ENCODE measurements at places on chromosomes 4 and X.
A peak's percentile ranks its signal among the peaks of the same experiment; 100 is the strongest.

- no peak for DNase-seq
Measured at GRCh38 chrX:7330971-7331746, 183.2 kb upstream of the PUDP start.

- peak; percentile 29 for DNase-seq
Measured at GRCh38 chr4:95869961-95870500, 30.1 kb downstream of the PDHA2 start.

DNA sequence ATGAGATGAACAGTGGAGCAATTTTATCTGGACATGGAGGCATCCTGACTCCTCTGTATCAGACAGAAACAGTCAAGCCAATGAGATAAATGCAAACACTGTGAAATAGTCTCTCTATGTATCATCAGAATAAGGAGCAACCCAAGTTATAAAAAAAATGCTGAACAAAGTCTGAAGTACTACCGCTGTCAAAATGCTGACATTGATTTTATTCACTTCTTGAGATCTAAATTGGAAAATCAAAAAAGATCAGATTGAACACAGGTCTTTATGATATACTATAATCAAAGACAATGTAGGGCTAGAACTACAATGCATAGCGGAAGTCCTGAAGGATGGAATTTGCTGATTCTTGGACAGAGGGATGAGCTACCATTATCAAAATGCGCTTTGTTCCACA lies 76.1 kb downstream of the FTHL17 start:
- DNase-seq, result no peak

GRCh38 chr4:96677499-96677898 lies 837.6 kb downstream of the PDHA2 start:
- DNase-seq, result peak; percentile 73

GRCh38 chrX:69133921-69134542 lies 31.2 kb downstream of the PJA1 start:
- DNase-seq, result peak; percentile 52

DNA sequence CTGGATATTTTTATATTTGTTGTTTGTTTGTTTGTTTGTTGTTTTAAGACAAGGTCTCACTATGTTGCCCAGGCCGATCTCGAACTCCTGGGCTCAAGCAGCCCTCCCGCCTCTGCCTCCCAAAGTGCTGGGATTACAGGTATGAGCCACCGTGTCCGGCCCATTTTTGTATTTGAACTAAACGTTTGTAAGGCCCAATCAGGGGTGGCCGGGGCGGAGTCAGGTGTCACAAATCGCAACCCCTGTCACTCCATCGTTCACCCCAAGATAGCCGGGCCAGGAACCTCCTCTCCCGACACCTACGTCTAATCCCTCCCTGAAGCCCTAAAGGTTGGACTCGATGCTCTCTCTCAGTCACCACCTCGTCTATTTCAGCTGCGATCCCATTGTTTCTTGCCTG lies 722 bp upstream of the EFHC2 start:
- peak; percentile 78 for DNase-seq

DNA sequence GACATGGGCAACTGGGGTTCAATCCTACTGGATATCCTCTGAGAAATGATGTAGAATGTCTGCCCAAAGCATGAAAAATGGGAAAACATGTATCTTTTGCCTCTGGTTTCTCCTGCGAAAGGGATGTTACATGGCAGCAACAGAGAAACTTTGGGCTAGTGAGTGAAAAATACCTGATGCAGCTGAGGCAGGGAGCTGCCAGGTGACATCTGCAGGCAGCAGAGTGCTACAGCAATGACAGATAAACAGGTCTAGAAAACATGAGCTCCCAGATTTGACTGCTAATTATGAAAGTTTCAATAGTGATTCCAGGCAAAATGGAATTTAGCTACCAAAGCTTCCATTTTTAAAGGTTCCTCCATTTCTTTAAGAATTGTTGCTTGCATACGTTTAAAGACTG lies 4.8 kb upstream of the CXCL1 start:
- peak; percentile 41 for DNase-seq

GRCh38 chrX:129945131-129945530 lies 37.3 kb upstream of the BCORL1 start:
- DNase-seq, result no peak

- no peak for DNase-seq
Measured at GRCh38 chr4:151957153-151957552, 196.3 kb upstream of the GATB start.

- no peak for DNase-seq
Measured at GRCh38 chr4:38678078-38678477, 14.1 kb downstream of the KLF3 start.

GRCh38 chr4:80035336-80035735 lies 37.7 kb downstream of the ANTXR2 start:
- DNase-seq, result peak; percentile 38

- no peak for DNase-seq
Measured at GRCh38 chr4:168522356-168522755, 25.5 kb downstream of the PALLD start.

GRCh38 chr4:102642631-102643298 lies 118.0 kb downstream of the MANBA start:
- DNase-seq, result no peak

DNA sequence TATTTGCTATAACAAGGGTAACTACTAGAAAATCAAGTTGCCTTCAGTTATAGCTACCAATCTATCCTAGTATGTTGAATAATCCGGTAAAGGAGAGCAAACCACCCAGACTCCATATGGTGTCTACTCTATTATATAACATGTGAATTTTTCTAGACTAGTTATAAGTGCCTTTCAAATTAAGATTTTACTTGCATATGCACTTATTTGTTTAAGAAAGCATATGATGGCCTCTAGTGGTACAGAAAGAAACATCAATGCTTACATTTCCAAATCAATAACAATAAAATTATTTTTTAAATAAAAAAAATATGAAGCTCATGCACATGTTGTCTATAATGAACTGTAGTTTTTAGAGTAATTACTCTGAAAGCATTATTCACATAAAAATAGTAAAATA lies 1516.4 kb upstream of the PABPC4L start:
- peak; percentile 36 for DNase-seq

DNA sequence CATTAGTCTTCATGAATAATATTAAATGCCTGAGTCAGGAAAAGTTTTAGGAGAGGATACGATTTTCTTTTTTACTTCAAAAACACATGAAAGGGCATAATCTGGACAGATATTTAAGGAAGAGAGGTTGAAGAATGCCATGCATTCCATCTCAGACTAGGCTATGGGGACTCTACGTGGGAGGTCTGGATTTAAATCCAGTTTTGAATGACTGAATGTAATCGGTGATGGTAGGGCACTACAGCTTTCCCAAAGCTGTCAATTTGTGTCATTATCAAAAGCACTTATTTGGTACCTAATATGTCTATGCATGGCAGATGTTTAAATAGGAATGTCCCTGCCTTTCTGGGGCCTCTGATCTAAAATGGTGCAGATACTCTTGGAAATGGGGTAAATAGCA lies 59.3 kb upstream of the RPL34 start:
- DNase-seq, result no peak

GRCh38 chr4:89582756-89583505 lies 254.0 kb downstream of the SNCA start:
- DNase-seq, result peak; percentile 12

DNA sequence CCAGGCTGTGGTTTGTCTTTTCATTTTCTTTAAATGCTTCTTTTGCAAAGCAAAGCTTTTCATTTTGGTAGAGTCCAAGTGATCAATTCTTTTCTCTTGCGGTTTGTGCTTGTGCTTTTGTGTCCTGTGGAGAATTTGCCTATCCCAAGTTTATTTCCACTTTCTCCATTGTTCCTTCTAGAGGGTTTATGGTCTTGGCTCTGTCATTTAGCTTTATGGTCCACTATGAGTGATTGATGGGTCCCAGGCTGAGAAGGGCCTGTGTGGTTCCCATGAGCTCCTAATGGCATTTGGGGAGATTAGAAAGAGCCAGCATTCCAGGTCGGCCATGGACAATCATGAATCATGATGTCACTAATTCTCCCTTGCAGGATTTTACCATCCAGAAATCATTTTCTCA lies 86.5 kb downstream of the CPZ start:
- DNase-seq, result no peak

- DNase-seq, result no peak
Measured at GRCh38 chrX:102866981-102867656, 70.0 kb upstream of the RAB40AL start.

DNA sequence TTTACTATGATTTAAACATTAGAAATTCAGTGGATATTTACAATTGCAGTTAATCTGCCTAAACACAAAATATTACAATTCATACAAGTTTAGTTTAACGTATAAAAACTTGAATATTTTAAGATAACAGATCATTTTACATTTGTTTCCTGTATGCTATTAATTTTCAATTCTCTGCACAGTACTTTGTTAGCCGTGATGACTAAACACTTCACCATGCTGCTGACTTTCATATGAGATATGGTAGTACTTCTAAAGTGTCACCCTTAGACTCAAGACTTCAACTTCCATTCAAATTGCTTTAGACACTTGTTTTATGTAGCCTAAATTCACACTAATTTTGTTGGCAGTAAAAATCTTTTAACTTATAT lies 1646.4 kb upstream of the ADGRL3 start:
- DNase-seq, result peak; percentile 69

Data from OCI-M1 (cell line).